ENCODE measurements at places on chromosomes 5 and 9.

DNA sequence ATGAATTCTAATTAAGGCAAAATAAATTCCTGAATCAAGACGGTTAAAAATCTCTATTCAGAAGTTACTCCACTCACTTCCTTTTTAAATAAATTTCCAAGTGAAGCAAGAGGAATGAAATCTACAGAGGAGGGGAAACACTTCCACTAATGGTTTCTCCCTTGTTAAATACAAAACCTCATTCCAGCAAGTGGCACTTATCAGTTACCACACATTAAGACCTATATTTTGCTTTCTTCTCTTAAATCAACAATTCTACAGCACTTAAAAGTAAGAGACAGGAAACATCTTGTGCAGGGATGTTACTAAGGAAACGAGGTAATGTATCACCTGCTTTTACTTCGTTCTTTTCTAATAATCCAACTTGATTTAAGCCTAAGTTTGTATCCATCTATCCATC, 172.6 kb downstream of the RAPGEF6 start:
- peak; percentile 33 for DNase-seq

- no peak for DNase-seq
Observed at GRCh38 chr9:101477736-101478135, 42.2 kb upstream of the ALDOB start.

DNA sequence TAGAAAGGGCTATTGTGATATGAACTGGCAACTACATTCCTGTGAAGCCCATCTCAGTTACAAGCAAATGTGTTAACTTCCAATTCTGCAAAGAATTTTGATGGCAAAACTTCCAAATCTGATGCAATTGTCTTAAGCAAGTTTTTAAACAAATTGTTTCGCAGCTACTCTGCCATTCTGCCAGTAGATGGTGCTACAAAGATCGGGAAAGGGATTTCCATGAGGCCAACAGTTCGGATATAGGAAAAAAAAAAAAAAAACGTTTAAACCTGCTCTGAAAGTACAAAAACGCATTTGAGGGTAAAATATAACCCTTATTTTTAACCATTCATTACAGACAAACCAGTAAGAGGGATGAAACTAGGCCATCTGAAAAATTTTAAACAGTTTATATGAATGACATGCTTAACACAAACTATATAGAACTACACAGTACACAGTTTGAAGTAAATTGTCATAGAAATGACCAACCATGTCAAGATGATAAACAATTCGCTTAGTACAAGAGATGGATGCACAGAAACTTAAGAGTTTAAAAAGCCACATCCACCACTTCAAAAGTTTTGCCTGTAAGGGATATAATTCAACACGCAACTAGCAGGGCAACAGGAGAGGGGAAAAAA, 2.2 kb downstream of the HNRNPA0 start:
- peak; percentile 81 for DNase-seq

DNA sequence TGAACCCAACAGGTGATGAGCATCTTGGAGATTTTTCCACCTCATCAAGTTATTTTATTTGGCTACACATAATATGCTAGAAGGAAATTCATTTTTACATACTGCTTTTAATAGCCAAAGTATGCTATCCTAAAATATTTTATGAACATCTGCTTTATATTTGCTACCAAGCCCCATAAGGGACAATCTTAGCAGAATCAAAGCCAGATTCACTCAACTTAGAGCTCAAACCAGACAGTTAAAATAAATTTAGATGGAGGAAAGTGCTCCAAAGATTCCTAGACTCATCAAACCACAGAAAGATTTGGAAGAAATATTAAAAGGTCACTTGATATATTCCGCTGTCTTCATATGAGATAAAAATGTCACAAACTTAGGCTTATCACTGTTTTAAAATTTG, 637.1 kb upstream of the CCNG1 start:
- DNase-seq = no peak

Measured in inflammatory macrophage (primary cell).